ENCODE measurements at places on chromosomes 11 and 22.

- no peak for DNase-seq
Observed at GRCh38 chr11:122486793-122487495, 168.6 kb upstream of the UBASH3B start.

DNA sequence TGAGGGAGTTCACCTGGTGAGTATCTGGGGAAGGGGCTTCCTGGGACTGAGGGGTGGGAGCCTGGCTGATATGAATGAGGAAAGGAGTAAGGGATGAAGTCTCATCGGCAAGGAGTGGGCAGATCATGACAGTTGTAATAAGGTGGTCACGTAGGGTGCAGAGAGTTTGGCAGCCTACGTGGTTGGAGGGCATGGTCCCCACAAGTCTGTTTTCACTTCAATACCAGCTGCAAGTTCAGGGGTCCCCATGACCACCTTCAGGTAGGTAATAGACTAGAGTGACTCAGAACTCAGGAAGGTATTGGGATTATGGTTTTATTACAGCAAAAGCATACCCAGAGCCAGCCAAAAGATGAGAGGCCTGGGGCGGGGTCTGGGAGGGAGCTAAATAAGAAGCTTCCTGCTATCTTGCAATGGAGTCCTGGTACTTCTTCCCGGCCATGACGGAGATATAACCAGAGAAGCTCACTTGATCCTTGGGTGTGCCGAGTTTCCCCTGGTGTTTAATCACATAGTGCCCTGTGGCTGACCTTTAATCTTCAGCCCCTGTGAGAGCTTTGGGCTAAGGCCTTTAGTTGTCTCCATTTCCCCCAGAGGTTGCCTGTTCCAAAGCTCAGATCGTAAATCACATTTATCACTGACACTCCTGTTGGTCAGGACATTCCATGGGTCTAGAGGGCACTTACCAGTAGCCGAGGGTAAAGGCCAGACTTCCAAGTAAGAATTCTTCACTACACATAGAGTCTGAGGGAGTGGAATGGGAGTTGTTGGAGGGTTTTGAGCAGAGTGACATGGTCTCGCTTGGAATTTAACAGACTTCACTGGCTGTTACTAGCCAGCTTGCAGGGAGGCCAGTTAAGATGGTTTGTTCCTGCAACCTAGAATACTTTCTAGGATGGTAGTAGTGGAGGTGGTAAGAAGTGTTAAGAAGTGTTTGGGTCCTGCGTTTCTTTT lies 9.1 kb downstream of the SLC3A2 start:
- no peak for DNase-seq

DNA sequence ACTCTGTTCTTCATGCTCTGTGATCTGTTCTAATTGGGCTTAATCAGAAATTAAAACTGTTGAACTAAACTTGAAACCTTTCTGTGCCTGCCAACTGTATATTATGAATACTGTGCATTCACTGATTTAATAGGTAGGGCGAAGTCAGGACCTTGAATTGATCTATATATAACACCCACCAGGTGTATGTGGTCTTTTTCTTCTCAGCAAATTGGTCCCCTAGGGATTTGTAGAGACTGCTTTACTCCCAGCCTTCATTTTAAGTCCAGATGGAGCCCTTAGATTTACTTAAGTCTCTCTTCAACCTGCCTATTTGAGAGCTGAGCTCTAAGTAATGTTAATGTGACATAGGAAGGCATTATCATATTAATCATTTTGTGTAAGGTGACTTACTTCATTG lies 257.5 kb downstream of the TMEM135 start:
- no peak for DNase-seq

- DNase-seq = no peak
Observed at GRCh38 chr11:110519796-110520195, 90.0 kb downstream of the FDX1 start.

DNA sequence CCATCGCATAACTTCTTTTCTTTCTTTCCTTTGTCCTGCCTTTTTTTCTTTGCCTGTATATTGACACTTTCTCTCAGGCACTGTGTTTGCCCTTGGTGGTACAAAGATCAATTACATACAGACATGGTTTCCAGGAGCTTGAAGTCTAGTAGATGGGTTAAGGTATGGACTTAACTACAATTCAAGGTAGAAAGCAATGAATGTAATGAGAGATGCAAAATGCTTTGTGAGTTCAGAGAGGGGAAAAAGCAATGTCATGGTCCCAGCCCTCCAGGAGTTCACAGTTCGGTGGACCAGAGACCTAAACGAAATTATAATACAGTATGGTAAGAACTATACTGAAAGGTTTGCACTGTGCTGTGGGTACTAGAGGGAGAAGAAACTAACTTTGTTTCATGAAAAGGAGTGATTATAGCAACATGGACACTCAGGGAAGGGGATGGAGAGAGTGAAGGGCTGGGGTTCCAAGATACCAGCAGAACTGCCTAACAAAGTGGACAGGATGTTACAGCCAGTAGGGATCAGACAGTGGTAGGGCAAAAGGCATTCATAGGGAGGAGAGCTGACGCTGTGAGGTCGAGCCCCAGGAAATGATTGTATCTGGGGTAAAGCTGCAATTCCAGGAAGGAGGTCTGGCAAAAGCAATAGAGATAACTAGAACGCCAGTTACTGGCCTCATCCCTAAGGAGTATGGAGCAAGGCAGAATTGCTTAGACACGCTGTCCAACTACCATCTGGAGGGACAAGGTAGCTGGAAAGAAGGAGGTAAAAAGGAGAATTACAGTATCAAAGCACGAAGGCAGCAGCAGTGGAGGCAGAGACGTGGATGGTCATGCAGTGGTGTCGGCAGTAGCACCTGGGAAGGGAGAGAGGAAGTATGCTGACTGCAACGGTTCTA lies 158.3 kb upstream of the MTMR2 start:
- no peak for DNase-seq

GRCh38 chr22:37193629-37194191 lies 5.7 kb upstream of the C1QTNF6 start:
- peak; percentile 84 for DNase-seq

- DNase-seq = no peak
Observed at GRCh38 chr22:22721681-22722354, 77.4 kb downstream of the GGTLC2 start.

DNA sequence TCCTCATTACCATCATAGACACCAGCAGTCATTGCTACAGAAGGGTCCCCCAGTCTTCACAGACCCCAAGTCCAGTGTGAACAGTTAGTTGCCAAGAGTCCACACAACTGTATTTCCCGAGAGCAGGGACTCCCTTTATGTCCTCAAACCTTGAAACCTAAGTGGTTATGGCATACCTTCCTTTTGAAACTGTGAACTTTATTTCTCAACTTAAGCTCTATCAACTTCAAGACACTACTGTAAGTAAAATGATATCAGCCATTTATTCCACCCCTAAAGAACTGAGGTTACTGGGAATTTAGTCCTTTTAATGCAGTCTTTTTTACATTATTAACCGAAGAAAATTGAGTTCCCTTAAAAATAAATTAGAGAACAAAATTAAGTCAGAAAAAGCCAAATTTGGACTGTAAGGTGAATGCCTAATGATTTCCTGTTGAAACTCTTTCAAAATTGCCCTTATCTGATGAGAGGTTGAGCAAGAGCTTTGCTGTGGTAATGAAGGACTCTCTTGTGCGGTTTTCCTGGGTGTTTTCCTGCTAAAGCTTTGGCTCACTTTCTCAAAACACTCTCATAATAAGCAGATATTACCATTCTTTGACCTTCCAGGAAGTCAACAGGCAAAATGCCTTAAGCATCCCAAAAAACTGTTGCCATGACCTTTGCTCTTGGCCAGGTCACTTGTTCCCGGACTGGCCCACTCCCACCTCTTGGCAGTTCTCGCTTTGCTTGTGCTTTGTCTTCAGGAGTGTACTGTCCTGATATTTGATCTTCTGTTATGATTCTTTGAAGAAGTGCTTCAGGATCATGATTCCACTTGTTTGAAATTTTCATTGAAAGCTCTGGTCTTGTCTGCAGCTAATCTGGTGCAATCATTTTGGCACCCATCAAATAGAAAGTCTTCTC lies 765.4 kb upstream of the ANO3 start:
- DNase-seq = no peak

GRCh38 chr22:36659762-36660509 lies 43.6 kb downstream of the CACNG2 start:
- peak; percentile 99 for DNase-seq

- DNase-seq = peak; percentile 31
Observed at GRCh38 chr11:42410251-42410955, 901.4 kb upstream of the API5 start.

DNA sequence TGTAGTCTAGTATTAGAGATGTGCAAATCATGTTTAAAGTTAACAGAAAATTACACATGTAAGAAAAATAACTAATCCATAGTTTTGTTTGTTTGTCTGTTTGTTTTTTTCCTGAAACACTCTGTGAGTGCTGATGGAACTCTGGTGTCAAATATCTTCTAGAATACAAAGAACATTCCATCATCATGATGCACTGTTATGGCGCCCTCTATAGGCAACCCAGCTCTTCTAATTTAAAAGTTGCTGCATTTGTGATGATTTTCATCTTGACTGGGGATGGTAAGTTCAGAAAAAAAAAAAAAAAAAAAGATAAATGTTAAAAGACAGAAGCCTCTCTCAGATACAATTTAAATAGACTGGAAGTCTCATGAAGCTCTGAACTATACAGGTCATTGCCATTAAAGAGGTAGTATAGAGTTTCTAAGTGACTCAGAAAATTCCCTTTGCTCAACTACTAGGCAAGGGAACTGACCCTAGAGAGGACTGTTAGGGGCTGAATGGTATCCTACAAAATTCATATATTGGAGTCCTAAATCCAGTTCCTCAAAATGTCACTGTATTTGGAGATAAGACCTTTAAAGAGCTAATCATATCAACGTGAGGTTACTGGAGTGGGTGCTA lies 597.2 kb upstream of the ANO3 start:
- DNase-seq = no peak
